ENCODE measurements at places on chromosomes 3 and 15.

- no peak for DNase-seq
These were observed 86.1 kb downstream of the VPS13C start for GRCh38 chr15:61974118-61974517.

DNA sequence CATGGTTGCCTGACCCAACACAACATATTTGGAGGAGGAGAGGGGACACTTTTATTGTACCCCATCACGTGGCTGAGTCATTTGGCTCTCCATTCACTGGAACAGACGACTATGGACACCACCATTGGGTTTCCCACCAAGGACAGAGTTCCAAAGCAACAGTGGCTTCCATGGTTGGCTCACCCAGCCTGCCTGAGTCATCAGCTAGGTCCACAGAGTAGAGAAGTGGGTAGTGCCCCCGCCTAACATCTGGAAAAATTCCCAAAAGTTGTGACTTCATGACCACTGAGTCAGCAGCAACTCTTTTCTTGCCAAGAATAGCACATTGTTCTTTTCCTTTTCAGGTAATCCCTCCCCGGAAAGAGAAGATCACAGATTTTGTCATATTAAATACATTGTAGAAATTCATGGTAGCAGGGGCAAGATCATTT lies 3.0 kb upstream of the PPP1R2 start:
- no peak for DNase-seq

DNA sequence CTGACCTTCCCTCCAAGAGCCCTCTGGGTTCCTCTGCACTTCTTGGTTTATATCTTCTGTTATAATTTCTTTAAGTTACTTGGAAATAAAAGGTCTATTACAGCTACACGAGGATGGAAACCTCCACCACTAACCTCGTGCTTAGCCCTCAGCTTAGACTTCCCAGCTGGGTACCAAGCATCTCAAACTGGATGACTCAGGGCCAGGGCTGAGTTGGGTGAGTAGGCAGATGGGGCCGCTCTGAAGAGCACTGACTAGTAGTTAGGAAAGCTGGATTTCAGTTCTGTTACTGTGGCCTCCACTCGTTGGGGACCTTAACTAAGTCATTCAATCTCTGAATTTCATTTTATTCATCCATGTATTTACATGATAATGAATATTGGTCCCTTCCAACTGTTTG lies 1036.6 kb downstream of the IGSF11 start:
- DNase-seq, result no peak

GRCh38 chr15:47663101-47663500 lies 54.2 kb upstream of the SEMA6D start:
- DNase-seq, result no peak

GRCh38 chr3:127671523-127672428 lies 976 bp upstream of the ABTB1 start:
- DNase-seq, result no peak

GRCh38 chr3:89049119-89049518 lies 58.3 kb upstream of the EPHA3 start:
- DNase-seq, result no peak

GRCh38 chr3:55683666-55684270 lies 196.7 kb upstream of the WNT5A start:
- no peak for DNase-seq

GRCh38 chr3:99562138-99562537 lies 76.3 kb upstream of the COL8A1 start:
- no peak for DNase-seq

DNA sequence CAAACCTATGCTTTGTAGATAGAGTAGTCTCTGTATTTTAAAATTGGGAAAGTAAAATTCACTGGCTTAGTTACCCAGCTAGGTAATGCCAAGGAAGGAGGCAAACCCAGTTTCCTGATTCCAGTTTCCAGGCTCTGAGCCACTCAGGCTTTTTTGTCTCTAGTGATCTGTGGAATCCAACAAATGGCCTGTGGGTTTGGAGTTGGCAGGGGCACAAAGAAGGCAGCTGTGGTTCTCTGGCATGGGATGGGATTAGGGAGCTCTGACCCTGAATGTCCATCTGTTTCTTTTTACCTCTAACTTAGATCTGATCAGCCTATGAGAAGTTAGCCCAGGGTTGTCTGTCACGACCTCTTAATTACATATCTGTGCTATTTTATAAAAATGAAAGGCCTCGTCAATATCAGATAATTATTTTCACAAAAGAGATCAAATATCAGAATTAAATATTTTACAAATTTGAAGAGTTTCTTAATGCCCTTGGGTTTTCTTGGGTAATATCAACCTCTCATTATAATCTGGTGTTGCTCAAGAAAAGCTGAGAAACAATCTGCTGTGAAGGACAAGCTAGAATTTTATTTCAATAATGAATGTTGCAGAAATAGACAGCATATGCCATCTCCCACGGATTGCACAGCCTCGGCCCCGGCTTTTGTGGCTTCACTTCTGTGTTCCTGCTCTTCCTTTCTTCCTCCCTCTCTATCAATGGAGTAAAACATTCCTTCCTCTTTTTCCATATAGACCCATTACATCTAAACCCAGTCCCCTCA lies 63.7 kb upstream of the DAZL start:
- DNase-seq, result no peak

DNA sequence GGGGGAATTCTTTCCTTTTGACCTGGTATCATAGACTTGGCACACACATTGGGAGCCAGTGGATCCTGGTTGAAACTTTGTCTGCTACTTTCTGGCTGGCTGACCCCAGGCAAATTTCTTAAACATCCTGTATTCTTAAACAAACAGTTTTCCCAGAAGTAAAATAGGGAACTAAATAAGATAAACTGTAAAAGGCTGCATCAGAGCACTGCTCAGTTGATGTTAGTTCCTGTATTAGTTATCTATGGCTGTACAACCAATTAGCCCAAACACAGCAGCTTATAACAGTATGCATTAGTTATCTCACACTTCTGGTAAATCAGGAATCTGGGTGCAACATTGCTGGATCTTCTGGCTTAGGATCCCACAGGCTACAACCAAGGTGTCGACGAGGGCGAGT lies 73.1 kb upstream of the SLCO3A1 start:
- DNase-seq, result no peak

DNA sequence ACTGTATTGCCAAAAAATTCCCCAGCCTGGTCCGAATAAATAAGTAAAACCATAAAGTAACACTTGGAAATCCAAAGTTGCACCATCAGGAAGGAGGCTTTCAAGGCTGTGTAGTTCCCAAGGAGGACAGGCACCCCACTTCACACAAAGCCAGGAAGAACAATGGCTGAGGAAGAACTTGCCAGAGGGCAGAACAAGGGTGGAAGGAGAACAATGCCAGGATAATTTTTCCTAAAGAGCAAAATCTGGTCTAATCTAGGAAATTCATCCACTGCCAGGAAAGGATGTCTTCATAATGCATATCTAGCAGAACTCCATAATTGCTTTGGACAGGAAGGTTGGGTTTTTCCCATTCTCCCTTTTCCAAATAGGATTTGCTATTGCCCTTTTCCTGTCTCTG lies 15.7 kb upstream of the ARID3B start:
- DNase-seq, result no peak

GRCh38 chr15:48761393-48762158 lies 49.3 kb downstream of the CEP152 start:
- DNase-seq, result no peak

GRCh38 chr3:32347343-32348125 lies 44.1 kb upstream of the CMTM7 start:
- no peak for DNase-seq

GRCh38 chr3:172133838-172134237 lies 94.5 kb downstream of the FNDC3B start:
- DNase-seq, result no peak

GRCh38 chr3:195003006-195003892 lies 267.7 kb downstream of the XXYLT1 start:
- no peak for DNase-seq

- no peak for DNase-seq
These were observed 520.4 kb downstream of the FOXP1 start for GRCh38 chr3:71062952-71063772.

DNA sequence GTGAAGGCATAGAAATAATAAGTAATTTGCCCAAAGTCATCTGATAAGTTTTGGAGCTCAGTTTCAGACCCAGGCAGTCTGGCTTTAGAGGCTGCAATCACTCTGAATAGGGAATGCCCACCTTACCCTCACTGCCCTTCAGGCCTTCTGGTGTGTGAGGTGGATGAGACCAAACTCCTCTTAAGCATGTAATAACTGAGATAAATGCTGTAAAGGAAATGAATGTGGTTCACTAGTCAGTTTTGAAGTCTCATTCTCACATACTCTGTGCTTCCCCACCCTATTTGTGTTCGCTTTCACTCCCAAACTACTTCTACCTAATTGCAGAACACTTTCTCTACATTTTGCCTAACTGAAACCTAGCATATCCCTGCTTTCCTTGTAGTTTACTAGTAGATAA lies 144.1 kb downstream of the FILIP1L start:
- no peak for DNase-seq

- DNase-seq, result no peak
These were observed 8.3 kb downstream of the ARL14 start for GRCh38 chr3:160685144-160685766.

DNA sequence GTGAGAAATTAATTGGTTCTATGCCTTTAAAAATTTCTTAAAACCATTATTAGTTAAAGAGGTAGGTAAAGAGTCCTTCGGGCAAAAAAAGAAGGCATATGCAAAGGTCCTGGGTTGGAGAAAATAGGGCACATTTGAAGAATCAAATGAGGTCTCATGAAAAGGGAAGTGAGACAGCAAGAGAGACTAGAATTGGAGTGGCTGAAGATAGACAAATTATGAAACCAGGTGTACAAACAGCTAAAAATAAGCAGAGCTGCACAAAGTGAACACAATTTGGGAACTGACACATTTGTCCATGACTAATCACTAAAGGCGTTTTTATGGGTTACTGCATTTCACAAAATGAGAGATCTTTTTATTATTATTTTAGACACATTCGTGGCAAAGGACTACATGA lies 581.2 kb downstream of the PYDC2 start:
- no peak for DNase-seq

DNA sequence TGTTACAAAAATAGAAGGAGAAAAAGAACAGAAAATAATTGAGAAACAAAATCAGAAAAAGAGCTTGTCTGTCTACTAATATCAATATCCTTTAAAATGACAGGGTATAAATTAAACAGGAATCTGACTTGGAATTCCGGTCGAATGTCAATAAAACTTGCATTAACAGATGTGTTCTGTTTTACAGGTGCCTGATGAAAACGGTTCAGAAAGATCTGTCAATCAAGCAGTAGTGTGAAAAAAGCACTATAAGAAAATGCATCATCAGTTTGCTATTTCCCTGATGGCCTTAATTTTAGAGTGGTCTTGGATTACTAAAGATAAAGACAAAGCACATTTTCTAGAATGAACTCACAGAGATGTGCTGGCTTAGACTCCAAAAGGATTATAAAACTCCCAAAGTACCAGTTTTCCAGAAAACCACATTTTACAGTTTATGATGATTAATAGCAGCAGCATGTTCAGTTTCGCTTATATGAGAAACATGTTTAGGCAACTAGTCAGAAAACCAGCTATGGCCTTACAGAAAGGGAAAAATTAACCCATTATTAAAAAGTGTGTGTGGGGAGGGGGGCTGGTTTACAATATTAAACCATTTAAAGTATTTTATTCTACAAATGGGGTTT lies 8.2 kb upstream of the C3orf38 start:
- no peak for DNase-seq

DNA sequence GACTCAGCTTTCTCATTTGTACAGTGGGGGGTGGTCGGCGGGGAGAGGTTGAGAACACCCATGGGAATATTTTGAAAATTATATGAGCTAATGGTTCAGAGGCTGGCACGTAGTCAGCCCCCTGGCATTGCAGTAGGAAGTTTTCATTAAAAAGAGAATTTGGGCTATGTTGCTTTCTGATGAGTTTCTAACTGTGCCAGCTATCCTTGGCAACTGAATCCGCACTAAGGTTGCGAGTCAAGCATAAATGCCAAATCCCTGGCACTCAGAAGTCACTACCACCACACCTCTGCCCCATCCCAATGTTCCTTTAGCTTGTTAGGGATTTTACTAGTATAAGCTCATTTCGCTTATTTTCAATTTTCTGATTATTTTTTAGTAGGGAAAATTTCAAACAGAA lies 91.6 kb downstream of the DNASE1L3 start:
- no peak for DNase-seq

GRCh38 chr3:27673701-27674100 lies 48.4 kb downstream of the EOMES start:
- DNase-seq, result no peak

GRCh38 chr3:128242818-128243601 lies 89.7 kb downstream of the EEFSEC start:
- no peak for DNase-seq

DNA sequence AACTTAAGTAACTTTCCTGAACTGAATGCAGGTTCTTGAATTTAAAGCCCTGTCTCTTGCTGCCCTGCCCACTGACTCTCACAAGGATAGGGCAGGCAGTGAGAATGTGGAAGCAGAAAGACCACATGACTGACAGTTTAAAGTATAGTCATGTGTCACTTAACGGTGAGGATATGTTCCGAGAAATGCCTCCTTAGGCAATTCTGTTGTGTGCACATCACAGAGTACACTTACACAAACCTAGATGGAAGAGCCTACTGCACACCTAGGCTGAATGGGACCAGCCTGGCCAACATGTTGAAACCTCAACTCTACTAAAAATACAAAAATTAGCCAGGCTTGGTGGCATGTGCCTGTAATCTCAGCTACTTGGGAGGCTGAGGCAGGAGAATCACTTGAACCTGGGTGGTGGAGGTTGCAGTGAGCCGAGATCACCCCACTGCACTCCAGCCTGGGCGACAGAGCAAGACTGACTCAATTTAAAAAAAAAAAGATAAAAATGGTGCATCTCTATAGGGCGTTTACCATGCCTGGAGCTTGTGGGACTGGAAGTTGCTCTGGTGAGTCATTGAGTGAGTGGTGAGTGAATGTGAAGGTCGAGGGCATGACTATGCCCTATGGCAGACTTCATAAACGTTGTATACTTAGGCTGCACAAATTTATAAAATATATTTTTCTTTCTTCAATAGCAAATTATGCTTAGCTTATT lies 18.9 kb upstream of the COPG1 start:
- no peak for DNase-seq

- no peak for DNase-seq
These were observed 18.3 kb downstream of the C3orf18 start for GRCh38 chr3:50549226-50549625.

GRCh38 chr3:13013566-13013965 lies 59.7 kb downstream of the IQSEC1 start:
- no peak for DNase-seq

GRCh38 chr3:82082796-82083195 lies 321.4 kb upstream of the GBE1 start:
- no peak for DNase-seq

DNA sequence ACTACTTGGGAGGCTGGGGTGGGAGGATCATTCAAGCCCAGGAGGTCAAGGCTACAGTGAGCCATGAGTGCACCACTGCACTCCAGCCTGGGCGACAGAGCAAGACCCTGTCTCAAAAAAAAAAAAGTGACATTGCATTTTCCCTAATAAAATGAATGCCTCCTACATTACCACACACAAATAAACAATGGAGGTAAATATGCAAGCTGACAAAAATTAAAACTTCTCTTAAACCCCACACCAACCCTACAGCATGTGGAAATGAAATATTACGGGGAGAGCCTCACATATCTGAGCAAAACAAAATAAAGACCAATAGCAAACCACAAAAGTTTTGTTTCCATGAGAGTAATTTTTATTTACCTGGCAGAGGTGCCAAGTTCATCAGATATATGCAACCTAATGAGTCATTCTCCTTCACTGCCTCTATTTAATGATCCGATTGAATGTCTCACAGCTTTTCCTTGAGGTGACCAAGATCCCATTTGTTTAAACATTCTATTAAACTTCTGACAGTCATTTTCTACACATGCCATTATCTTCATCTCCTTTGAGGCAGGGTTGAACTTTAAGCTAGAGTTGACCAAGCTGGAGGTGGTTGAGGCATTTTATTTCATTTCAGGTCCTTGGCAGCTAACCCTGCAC lies 9.4 kb upstream of the CAV3 start:
- DNase-seq, result no peak

Data from activated CD4-positive, alpha-beta T cell treated with anti-CD3 and anti-CD28 coated beads for 24 hours (primary cell).